Activated T-cell treated with anti-CD3 and anti-CD28 coated beads for 48 hours (primary cell): ENCODE measurements at places on chromosomes 16 and 17.

- DNase-seq, result no peak
Measured at GRCh38 chr17:66836063-66837005, 1.4 kb downstream of the CACNG5 start.

GRCh38 chr17:10751563-10751962, 21.7 kb upstream of the TMEM220 start:
- DNase-seq, result no peak

DNA sequence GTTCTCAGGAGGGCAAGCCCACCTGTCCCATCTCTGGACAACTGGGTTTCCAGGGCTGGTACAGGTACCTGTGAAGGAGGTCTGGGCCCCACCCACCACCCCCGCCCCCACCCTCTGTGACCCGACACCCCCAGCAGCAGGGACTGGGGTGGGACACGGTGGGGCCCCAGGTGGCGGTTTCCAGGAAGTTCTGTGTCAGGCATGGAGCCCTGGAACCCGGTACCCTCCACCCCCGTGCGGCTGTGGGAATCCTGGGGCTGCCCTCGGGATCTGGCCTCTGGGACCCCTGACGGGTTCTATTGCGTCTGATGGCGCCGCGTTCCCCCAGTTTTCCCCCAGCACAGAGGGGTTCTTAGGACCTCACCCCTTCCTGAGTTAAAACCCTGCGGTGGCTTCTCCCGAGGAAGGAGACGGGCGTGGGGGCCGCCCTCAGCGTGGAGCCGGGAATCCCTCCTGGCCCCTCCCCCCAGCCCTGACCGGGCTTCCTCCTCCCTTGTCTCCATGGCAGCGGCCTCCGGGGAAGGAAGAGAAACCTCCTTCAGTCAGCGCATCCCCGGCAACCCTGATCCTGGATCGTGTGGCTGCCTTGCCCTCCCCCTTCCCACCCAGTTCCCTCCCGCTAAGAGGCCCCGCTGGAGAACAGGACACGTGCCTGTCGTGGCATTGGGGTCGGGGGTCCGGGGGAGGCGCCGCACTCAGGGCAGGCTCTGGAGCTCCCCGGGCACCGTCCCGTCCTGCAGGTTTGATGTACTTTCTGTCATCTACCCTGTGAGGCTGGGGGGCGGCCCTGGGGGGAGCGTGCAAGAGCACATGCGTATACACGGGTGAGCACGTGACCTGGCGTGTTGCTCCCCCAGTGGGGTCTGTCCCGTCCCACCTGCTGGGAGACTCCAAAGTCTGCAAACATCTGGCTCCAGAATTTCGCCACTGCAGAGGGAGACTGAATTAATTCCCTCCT, 30.3 kb downstream of the CACNA1H start:
- no peak for DNase-seq

- DNase-seq, result no peak
Measured at GRCh38 chr16:2985893-2986355, 5.7 kb upstream of the PKMYT1 start.

DNA sequence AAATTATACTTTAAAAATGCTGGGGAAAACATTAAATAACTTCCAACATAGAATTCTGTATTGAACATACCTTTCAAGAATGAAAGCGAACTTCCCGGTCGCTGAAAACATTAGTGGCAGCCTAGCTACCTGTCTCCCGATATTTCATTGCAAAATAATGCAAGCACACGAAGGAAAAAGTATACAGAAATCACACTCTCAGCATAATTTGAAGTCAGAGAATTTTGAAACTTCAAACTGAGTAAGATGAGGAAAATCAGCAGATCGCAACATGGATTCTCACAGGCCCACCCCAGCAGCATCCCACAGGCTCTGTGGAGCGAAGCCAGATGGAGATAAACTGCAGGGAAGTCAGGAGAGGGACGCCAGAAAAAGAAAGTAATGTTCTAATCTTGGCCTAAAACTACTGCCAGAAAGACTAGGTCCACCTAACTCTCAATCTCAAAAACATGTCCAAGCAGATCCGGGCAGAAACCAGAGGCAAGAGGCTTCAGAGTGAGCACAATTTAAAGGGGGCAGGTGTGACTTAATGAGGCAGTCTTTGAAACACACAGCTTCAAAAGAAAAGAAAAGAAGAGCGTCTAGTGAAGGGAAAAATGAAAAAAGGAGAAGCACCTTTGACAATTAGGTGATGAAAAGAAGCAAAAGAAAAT, 4.8 kb upstream of the GOSR1 start:
- DNase-seq, result no peak
